Gastroesophageal sphincter (tissue), 4 donors: ENCODE measurements at places on chromosomes 12 and 14. TPM values are rescaled to one million over a fixed set of nuclear protein-coding genes. Genes with fewer than 3 reads are reported as not detected.

CMKLR1 gene
- 9.7 TPM for total RNA-seq

CD163 gene
- total RNA-seq = 361 TPM

SOCS4 gene
- total RNA-seq = 45.0 TPM

FGF23 gene
- total RNA-seq = not detected

KCNMB4 gene
- total RNA-seq = 6.5 TPM

ATXN7L3B gene
- total RNA-seq = 27.7 TPM

DNA sequence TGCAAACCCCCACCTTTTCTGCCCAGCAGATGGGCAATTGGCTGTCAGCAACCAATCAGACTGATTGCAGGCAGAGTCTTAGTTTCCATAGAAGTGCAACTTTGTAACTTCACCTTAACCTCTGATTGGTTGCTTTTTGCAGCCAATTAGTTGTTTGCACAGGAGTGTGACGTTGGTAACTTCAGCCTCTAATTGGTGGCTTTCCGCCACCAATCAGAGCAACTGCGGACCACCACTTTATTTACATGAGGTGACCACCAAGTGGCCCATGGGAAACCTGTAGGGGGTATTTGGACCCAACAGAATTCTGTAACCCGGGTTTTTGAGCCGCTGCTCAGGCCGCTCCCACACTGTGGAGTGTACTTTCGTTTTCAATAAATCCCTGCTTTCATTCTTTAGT, 32.3 kb downstream of the CDKN1B start:
- no peak for ATAC-seq

- no peak for ATAC-seq
These were observed 284.7 kb downstream of the DUSP6 start for GRCh38 chr12:89067421-89068187.

DNA sequence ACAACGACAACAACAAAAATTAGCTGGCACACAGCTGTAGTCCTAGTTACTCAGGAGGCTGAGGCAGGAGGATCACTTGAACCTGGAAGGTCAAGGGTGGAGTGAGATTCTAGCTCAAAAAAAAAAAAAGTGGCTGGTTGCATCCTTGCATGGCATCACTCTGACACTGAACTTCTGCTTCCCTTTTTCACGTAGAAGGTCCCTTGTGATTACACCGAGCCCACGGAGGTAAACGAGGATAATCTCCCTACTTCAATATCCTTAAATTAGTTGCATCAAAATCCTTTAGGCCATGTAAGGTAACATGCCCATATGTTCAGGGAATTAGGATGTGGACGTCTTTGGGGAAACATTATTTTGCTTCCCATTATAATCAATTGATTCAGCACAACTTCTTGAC, 4.0 kb upstream of the PPP4R4 start:
- ATAC-seq = no peak

- no peak for ATAC-seq
These were observed 40.0 kb downstream of the FBRSL1 start for GRCh38 chr12:132529906-132530305.

GRCh38 chr12:67590149-67590790, 58.3 kb upstream of the DYRK2 start:
- ATAC-seq = no peak

DNA sequence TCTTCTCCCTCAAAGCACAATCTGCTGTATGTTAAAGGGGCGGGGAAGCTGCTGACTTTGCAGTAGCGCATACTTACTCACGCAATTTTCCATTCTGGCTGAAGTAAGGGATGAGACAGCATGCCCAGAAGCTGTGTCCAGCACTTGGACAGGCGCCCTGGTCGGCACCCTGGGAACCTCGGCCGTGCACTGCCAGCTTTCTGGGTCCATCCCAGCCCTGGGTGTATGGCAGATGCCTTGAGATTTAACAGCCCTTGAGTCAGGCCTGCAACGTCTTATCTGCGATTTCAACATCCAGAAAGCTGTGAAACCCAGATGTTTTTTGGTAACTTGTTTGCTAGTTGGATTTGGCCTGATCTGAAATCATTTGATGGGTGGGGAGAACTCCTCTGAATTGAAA, 16.1 kb downstream of the EML1 start:
- ATAC-seq = peak; percentile 85

GRCh38 chr12:132525011-132525832, 35.3 kb downstream of the FBRSL1 start:
- no peak for ATAC-seq

- no peak for ATAC-seq
These were observed 8.2 kb downstream of the ANG start for GRCh38 chr14:20696764-20697163.

GRCh38 chr14:58663494-58664111, 25.8 kb downstream of the DACT1 start:
- peak; percentile 54 for ATAC-seq

GRCh38 chr14:75597149-75597548, 18.7 kb downstream of the FLVCR2 start:
- no peak for ATAC-seq
